ENCODE measurements at places on chromosomes 6 and 20. TPM values are rescaled to one million over a fixed set of nuclear protein-coding genes. Genes with fewer than 3 reads are reported as not detected.

DNA sequence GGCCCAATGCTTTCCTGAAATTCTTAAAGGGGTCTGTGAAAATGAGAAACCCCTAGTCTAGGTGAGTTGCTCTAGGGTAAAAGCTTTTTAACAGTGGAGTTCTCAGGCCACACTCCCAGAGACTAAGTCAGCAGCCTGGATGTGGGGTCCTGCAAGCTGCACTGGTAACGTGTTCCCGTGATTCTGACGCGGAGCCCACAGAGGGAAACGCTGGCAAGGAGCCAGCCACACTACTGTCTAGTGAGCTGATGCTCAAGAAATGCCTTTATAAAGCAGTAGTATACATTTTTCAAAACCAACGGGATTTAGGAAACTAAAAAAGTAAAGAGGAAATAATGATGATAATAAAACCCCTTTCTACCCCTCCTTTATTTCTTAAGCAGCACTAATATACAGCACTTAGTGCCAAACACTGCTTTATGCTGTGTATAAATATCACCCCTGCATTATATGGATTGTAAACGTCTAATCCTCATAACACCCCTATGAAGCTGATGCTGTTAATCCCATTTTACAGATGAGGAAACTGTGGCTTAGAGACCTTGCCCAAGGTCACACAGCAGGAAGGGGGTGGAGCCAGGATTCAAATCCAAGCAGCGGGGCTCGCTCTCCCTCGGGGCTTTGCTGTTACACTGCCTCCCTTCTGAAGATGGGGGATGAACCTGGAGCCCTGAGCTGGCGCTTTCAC, 25.0 kb downstream of the KCNK15 start:
- DNase-seq: no peak

DNA sequence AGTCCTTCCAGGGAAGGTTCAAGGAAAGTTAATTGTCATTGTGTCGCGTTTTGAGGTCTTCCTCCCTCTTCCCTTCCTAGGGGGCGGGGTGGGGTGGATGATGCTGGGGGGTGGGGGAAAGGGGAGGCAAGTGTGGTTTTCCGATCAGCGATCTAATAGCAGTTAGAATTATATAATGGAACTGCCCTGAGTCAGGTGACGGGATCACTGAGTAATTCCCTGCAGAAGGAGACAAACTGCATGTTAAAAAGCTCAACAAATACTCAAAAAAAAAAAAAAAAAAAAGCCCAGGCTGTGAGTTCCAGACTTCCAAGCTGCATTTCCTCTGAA, 240.4 kb downstream of the PHACTR1 start:
- no peak for DNase-seq

GRCh38 chr20:23995905-23996666, 7.5 kb upstream of the GGTLC1 start:
- no peak for DNase-seq

DNA sequence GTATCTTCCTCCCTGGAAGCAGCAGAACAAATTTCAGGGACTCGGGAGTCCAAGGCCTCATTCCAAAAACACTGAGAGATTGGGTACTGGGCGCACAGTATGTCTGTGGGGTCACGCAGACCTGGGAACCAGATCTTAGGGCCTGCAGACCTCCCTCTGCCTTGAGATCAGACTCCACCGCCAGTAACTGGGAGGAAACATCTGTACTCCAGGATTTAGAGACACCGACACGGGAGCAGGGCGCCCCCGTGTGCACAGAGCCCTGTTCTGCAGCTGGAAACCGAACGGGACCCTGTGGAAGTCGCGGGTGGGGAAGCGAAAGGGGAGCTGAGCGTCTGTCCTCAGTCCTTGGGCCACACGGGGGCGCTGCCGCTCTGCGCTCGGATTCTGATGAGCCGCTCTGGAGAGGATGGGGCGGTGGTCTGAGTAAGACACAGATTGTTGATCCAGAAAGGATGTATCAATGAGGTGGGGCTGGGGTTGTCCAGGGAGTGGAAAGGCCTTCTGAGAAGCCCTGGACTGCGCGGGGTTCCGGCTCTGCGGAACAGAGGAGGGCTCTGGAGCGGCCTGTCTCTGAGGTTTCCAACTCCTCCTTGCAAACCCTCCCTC, 35.7 kb upstream of the HLA-E start:
- peak; percentile 96 for DNase-seq

- no peak for DNase-seq
These were observed 141.3 kb downstream of the GRIK2 start for GRCh38 chr6:101534821-101535220.

The EPB41L1 gene
- 28.1 TPM for total RNA-seq

DNA sequence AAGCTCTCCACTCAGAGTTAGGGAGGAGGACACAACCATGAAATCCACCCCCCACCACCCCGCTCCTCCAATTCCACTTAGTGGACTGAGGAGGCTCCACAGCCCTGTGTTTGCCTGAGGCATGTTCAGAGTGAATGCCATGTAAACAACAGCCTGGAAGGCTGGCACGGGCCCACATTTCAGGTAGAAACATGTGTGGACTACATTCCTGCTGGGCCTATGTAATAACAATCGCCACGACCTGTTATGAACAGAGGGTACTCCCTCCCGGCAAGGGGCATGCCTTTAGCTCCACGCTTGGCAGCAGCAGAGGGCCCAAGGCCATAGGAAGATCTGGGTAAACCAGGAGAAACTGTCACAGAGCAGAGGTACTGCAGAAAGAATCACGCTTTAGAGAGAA, 65.5 kb downstream of the ISM1 start:
- no peak for DNase-seq

GRCh38 chr6:35359744-35360348, 17.5 kb downstream of the PPARD start:
- no peak for DNase-seq

The B3GALT4 gene
- 23.7 TPM for total RNA-seq

- no peak for DNase-seq
These were observed 24.0 kb downstream of the CD40 start for GRCh38 chr20:46142124-46142523.

DNA sequence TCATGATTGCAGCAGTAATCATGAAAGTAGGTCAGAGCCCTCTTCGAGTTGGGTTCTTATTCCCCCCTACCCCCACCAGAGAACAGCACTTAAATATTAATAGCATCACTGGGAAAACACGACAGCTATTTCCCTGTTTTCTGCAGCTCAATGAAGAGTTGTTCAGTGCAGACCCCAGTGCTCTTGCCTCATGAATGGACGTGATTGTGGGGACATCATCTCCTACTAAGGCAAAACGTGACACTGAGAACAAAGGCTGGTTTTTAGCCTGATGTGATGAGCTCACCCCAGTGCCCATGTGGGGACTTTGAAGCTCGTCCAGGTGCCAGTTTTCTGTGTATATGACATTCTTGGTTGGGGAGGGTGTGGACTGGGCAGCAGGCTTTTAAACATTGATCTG, 105.9 kb downstream of the SLC35F1 start:
- no peak for DNase-seq

DNA sequence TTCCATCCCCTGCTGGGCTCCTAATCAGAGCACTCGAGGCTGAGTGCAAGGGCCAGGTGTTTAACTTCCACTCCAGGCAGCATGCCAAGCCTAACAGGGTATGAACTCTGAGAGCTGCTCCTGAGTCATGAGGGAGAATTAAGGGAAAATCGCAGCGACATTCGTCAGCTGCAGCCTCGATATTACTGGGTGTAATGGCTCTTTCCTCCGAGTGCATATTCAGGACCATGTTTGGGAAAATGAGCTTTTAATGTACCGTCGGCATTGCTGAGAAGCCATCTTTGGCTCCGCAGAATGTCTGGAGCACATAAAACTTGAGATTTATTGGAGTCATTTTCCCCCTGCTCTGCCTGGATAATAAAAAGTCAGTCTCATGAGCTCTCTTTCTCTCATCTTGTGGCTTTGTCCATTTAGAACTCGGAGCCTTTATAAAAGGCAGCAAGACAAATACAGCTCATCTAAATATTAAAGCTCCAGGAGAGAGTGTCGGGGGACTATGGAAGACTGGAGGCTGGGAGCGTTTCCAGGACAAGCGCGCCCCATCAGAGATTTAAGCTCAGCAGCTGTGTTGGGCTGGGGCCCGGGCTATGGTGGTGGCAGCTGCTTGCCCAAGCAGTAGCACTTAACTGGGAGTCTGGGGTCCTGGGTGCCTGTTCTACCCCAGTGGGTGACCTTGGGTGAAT, 103.7 kb downstream of the TOX2 start:
- no peak for DNase-seq

The CDSN gene
- not detected for total RNA-seq

DNA sequence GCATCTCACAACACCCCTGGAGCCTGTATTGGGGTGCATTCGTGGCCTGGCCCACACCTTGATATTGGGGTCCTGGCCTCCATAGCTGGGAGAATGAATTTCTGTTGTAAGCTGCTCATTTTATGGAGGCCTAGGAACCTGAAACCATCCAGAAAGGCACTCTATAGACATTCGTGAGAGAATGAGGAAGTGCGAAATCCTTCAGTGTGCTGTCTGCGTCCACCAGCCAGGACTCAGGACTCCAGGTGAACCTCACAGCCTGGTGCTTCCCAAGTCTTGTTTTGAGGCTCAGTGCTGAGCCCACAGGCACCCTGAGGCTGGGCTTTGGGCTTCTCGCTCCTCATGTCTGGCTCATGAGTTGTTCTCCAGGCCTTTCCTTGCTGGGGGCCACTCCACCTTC, 11.9 kb upstream of the RBBP8NL start:
- DNase-seq: no peak
